Activated CD4-positive, alpha-beta memory T cell treated with anti-CD3 and anti-CD28 coated beads for 36 hours (primary cell): ENCODE measurements at places on chromosomes 13 and 19. TPM values are rescaled to one million over a fixed set of nuclear protein-coding genes. Genes with fewer than 3 reads are reported as not detected.

DNA sequence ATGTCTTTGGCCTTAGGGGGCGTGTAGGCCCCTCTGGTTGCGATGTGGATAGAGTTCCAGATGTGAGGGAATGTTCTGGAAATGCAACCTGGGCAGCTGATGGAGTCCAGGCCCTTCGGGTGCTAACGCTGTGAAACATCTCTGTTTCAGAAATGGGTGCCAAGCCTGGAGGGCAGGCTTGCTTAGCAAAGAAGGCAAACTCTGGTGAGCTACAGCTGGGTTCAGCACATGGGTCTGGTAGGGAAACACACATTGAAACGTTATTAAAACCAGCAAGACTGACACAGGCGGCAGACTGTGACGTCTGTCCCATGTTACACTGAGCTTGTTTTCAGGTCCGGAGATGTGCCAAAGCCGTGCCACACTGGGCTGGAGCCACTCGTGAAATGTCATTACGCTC, 8.6 kb upstream of the CDC16 start:
- DNase-seq: no peak
- no peaks in the 10 kb centered on the region for H3K36me3 ChIP-seq
- no peak overlapping the region for H3K27ac ChIP-seq
- H3K27me3 ChIP-seq: peaks cover 3% of the 10 kb centered on the region
- H3K4me3 ChIP-seq: no peak overlapping the region
- peaks cover 53% of the 10 kb centered on the region for H3K4me1 ChIP-seq

DNA sequence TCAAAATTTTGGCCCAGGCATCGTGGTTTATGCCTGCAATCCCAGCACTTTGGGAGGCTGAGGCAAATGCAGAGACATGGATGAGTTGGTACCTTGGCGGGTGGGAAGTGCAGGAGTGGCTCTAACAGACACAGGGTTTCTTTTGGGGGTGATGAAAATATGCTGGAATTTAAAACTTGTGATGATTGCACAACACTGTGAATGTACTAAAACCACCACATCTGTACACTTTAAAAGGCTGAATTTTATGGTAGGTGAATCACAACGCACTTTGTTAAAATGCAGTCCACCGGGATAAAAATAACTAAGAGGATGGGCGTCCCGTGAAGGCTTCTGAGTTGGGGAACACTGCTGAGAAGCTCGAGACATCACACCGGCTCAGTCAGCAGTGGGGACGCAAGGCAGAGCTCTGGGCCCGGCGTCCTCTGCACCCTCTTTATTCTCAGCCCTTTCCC, 47.1 kb downstream of the MLLT1 start:
- H3K36me3 ChIP-seq: peaks cover 8% of the 10 kb centered on the region
- no peak overlapping the region for H3K27ac ChIP-seq
- H3K4me1 ChIP-seq: peaks cover 18% of the 10 kb centered on the region
- no peak overlapping the region for H3K4me3 ChIP-seq
- H3K27me3 ChIP-seq: no peaks in the 10 kb centered on the region
- no peak for DNase-seq

GRCh38 chr13:107512551-107512950, 702.8 kb downstream of the LIG4 start:
- DNase-seq: no peak
- no peak overlapping the region for H3K4me3 ChIP-seq
- no peaks in the 10 kb centered on the region for H3K36me3 ChIP-seq
- no peak overlapping the region for H3K27ac ChIP-seq
- H3K27me3 ChIP-seq: no peaks in the 10 kb centered on the region
- H3K4me1 ChIP-seq: no peaks in the 10 kb centered on the region

- no peak for DNase-seq
- no peak overlapping the region for H3K27ac ChIP-seq
- H3K27me3 ChIP-seq: no peaks in the 10 kb centered on the region
- H3K4me1 ChIP-seq: no peaks in the 10 kb centered on the region
Measured at GRCh38 chr13:103403148-103403740, 337.0 kb upstream of the SLC10A2 start.

Gene KIR2DL3
- total RNA-seq: not detected

DNA sequence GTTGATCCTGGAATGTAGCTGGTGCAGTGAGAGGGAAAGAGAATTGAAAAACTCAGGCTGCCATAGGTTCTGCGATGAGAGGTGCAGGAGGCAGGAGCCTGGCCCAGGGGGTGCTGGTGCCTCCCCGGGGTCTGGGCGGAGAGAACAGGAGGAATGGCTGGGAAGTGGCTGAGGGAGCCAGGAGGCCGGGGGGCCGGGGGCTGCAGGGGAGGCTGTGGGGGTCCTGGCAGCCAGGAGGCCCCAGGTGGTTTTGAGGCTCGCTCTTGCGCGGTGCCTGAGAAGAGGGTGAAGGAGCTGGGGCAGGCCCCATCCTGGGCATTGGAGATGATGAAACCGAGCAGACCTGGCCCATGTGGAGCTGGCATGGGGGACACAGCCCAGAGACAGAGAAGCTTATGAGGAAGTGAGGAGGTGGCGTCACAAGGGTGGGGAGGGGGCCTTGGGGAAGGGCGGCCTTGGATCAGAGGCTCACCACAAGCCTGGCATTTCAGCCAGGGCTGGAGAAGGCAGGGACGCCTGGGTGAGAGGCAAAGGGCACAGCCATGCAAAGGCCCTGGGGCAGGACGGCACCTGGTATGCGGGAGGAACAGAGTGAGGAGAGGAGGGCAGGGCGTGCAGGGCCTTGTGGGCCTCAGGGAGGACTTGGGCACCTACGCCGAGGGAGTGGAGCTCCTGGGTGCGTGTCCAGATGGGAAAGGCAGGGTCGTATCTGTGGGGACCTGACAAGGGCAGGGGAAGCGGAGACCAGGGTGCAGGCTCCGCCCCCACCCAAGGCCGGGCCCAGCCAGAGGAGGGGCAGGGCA, 1.3 kb upstream of the TEKTIP1 start:
- H3K27me3 ChIP-seq: no peaks in the 10 kb centered on the region
- H3K4me1 ChIP-seq: no peaks in the 10 kb centered on the region
- no peak overlapping the region for H3K27ac ChIP-seq
- no peak overlapping the region for H3K4me3 ChIP-seq

GRCh38 chr13:32009362-32009761, 22.2 kb upstream of the FRY start:
- no peaks in the 10 kb centered on the region for H3K4me1 ChIP-seq
- no peaks in the 10 kb centered on the region for H3K27me3 ChIP-seq
- no peak overlapping the region for H3K27ac ChIP-seq
- H3K36me3 ChIP-seq: no peaks in the 10 kb centered on the region

GRCh38 chr19:2251106-2252054, 2.3 kb downstream of the AMH start:
- peak; percentile 17 for DNase-seq
- peaks cover 5% of the 10 kb centered on the region for H3K36me3 ChIP-seq
- H3K27ac ChIP-seq: no peak overlapping the region
- H3K27me3 ChIP-seq: peaks cover 15% of the 10 kb centered on the region
- H3K4me1 ChIP-seq: peaks cover 14% of the 10 kb centered on the region
- peak overlapping the region; percentile 29 for H3K4me3 ChIP-seq

GRCh38 chr13:88144580-88144979, 473.4 kb downstream of the SLITRK5 start:
- H3K36me3 ChIP-seq: no peaks in the 10 kb centered on the region
- no peaks in the 10 kb centered on the region for H3K4me1 ChIP-seq
- no peaks in the 10 kb centered on the region for H3K27me3 ChIP-seq
- no peak for DNase-seq

DNA sequence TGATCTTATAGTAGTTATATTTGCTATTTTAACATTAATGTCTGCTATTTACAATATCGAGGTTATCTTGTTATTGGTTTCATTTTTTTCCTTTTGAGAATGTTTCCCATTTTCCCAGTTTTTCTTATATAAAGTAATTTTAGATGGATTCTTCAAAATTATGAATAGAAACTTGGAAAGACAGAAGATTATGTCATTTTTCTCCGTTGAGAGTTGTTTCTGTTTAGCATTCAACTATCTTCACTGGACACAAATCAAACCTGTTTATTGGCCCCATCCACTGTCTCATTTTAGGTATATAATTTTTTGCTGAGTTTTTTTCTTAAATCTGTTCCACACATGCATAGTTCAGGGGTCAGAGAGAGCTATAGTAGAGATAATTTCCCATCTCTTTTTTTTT, 1430.9 kb upstream of the MIR17HG start:
- no peak for DNase-seq
- no peak overlapping the region for H3K4me3 ChIP-seq
- no peaks in the 10 kb centered on the region for H3K27me3 ChIP-seq
- H3K36me3 ChIP-seq: no peaks in the 10 kb centered on the region

DNA sequence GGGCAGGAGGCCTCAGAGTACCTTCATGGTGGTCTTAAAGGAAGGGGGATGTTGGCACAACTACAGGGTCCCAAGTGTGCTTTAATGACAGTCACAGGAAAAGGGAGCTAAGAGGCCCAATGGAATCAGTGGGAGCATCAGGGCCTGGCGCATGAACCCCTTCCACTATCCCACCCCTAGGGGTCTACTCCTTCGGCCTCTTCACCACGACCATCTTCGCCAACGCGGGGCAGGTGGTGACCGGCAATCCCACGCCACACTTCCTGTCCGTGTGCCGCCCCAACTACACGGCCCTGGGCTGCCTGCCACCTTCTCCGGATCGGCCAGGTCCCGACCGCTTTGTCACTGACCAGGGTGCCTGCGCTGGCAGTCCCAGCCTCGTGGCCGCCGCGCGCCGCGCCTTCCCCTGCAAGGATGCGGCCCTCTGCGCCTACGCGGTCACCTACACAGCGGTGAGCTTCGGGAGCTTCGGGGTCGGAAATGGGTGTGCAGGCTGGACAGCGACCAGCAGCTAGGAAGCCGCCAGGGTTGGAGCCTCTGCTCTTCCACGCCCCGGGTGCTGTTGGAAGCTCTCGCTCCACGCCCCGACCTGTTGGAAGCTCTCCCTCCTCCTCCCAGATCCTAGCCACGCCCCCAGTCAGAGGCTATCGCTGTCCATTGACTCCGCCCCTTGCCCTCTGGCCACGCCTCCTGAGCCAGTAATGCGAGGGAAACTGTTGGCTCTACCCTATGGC, 6.0 kb downstream of the PLPPR2 start:
- DNase-seq: no peak
- H3K27me3 ChIP-seq: no peaks in the 10 kb centered on the region
- peaks cover 2% of the 10 kb centered on the region for H3K4me1 ChIP-seq
- no peak overlapping the region for H3K27ac ChIP-seq
- H3K4me3 ChIP-seq: no peak overlapping the region

Gene SELENOV
- not detected for total RNA-seq

Gene TEAD2
- not detected for total RNA-seq

Gene TINCR
- total RNA-seq: 1.1 TPM

DNA sequence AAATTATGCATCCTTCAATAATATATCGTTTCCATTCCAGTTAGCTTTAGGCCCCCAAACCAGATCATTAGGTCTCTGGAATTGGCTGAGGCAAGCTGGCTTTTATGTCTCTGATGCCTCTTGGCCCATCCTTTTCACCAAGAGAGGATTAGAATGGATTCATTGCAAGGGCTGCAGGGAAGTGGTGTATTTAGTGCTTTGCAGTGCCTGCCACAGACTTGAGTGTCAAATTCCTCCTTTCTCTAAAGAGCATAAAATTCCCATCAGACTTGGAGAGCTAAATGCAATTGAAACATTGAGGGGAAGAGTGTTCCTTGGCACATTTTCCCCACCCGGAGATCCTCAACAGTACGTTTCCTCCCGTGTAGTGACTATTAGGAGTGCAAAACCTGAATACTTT, 302.6 kb downstream of the ATP8A2 start:
- no peak overlapping the region for H3K27ac ChIP-seq
- no peak for DNase-seq
- peaks cover 6% of the 10 kb centered on the region for H3K27me3 ChIP-seq
- no peak overlapping the region for H3K4me3 ChIP-seq

DNA sequence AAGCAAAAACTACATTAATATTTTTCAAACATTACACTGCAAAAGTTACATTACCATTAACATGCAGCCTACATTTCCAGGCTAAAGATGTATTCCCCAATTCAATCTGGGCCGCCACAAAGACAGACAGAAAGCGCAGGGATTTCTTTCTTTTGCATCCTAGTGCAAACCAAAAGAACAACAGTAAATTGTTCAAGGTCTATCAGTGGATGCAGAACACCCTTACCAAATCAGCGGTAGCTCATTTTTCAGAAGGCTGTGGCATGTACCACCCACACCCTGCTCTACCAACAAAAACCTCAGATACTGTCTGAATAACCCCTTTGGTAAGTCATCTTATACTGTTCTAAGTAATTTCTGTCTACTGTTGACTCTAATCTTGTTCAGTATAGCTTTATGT, 3.6 kb downstream of the TPT1 start:
- H3K4me1 ChIP-seq: peaks cover 69% of the 10 kb centered on the region
- no peaks in the 10 kb centered on the region for H3K27me3 ChIP-seq
- peaks cover 65% of the 10 kb centered on the region for H3K36me3 ChIP-seq
- peak; percentile 50 for DNase-seq
- peak overlapping the region; percentile 31 for H3K4me3 ChIP-seq
- H3K27ac ChIP-seq: peak overlapping the region; percentile 99

Gene C13orf46
- 1.8 TPM for total RNA-seq

GRCh38 chr13:46297361-46297811, 85.7 kb downstream of the LRRC63 start:
- H3K36me3 ChIP-seq: peaks cover 1% of the 10 kb centered on the region
- DNase-seq: no peak
- H3K4me3 ChIP-seq: no peak overlapping the region
- H3K27ac ChIP-seq: peak overlapping the region; percentile 93

DNA sequence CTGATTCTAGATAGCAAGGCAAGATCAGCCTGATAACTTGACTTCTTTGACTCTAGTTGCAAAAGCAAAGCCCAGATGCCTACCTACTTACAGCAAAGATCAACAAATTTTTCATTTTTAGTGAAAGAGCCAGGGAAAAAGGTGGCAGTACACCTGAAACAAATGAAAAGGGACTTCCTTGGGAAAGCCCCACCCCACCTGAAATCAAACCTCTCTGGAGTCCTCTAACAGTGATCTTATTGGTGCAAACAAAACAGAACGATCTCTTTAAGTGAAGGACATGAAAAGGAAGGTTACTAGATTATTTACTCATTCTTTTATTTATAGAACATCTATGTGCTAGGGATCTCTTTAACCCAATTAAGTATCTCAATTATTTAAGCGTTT, 507 bp upstream of the LCP1 start:
- H3K27me3 ChIP-seq: no peaks in the 10 kb centered on the region
- DNase-seq: no peak
- peaks cover 45% of the 10 kb centered on the region for H3K4me1 ChIP-seq
- peak overlapping the region; percentile 97 for H3K4me3 ChIP-seq

Gene LRRC63
- 0.63 TPM for total RNA-seq
